ENCODE measurements at places on chromosomes 16 and 17.

- DNase-seq = no peak
Observed at GRCh38 chr17:66392783-66393437, 90.5 kb downstream of the PRKCA start.

DNA sequence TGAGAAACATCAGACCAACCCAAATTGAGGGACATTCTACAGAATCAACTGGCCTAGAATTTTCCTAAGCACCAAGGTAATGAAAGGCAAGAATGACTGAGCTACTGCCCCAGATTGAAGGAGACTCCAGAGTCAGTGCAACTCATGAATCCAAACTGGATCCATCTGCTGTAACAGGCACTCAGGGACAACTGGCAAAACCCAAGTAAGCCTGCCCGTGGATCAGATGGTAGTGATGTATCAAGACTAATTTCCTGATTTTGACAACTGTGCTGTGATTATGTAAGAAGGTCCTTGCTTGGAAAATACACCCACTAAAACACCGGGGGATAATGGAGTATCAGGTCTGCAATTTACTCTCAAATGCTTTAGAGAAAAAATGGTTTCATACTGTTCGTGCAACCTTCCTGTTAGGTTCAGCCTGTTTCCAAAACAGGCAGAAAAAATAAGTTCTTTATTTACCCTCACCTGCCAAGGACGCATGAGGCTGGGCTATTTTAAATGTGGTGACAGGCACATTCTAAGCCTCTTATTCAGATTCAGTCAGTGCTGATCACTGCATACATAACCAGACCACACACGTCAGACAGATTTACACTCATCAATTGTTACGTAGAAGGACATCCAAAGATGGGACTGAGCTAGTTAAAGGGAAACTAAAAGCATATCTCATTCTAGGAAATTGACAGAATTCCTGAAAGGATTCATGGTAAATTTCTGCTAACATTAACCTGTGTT lies 7.0 kb downstream of the MBTPS1 start:
- no peak for DNase-seq

- no peak for DNase-seq
Observed at GRCh38 chr16:79045191-79045590, 555.3 kb downstream of the MAF start.

DNA sequence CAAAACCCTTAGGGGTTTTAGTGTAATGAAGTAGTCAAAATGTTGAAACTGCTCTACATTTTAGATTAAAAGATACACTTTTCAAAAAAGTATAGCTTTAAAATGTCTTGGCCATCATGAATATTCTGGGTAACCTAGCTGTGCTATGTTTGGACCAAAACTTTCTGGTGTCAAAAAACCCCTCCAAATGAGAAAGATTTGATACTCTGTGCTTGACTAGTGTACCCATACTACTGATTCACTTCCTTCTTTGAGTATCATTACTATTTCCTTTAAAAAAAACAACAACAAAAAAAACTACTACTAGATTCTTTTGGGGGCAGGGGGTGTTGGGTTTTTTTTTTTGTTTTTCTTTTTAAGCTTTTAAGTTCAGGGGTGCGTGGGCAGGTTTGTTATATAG lies 37.3 kb downstream of the PTRH2 start:
- no peak for DNase-seq

DNA sequence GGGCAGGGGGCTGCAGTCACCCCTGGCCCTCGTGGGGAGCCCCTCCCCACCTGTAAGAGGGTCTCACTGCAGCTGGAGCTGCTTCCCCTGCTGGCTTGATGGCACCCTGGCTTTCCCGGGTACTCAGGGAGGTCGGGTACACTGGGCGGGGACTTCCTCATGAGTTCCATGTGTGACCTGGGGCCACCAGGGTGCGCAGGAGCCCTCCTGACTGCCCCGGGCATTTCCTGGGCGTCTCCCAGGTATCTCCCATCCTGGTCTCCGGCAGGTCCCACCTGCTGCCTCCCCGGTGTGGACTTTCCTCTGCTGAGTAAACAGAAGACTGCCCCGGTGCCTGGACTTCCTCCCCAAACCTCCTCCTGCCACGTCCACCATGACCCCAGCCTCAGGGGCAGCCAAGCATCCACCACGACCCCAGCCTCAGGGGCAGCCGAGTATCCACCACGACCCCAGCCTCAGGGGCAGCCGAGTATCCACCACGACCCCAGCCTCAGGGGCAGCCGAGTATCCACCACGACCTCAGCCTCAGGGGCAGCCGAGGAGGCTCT lies 40.9 kb downstream of the CBFA2T3 start:
- no peak for DNase-seq

- no peak for DNase-seq
Observed at GRCh38 chr16:73408311-73408710, 360.4 kb upstream of the ZFHX3 start.

DNA sequence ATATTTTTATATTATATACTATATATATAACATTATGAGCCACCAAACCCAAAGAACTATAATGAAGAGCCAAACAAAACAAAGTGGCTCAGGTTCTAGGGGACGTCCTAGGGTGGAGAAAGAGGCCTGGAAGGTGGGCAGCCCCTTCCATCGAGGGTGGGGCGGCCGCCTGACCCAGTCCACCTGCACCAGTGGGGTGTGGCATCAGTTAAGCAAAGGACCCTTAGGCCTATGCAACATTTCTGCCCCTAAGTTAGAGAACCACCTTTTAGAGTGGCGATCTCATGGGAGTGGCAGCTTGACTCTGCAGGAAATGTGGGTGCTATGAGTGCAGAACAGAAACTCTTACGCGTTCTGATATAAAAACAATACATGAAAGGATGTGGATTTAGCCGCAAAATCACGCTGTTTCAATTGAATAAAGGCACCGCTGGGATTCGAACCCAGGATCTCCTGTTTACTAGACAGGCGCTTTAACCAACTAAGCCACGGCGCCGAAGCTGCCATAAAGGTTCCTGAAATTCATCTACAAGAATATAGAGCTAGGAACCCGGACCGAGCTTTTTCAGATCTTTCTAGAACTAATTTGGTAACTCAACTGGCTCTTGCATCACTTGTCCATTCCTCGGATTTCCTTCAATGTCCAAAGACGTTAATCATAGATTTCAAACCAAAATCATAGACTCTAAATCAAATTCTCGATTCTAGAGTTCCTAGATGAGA lies 15.6 kb upstream of the AURKB start:
- DNase-seq = no peak

DNA sequence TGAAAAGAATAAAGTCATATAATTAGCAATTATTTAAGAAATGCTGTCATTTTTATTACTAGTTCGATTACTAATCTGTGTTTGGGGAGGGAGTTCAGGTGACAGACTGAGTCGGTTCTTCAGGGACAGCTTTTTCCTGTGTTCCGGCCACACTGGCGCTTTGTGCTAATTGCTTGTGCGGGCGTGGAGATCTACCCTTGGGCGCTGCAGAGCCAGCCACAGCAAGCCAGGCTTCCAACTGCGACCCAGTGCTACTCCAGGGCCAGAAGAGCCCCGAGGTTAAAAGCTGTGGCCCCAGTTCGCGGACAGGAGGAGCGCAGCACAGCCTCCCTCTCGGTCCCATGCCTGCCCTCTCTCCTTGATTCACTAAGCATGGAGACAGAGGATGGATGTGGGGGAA lies 6.5 kb upstream of the OR2C1 start:
- no peak for DNase-seq

- DNase-seq = no peak
Observed at GRCh38 chr16:29311461-29312344, 94.8 kb downstream of the NPIPB11 start.

- no peak for DNase-seq
Observed at GRCh38 chr17:689556-690275, 24.9 kb downstream of the VPS53 start.

DNA sequence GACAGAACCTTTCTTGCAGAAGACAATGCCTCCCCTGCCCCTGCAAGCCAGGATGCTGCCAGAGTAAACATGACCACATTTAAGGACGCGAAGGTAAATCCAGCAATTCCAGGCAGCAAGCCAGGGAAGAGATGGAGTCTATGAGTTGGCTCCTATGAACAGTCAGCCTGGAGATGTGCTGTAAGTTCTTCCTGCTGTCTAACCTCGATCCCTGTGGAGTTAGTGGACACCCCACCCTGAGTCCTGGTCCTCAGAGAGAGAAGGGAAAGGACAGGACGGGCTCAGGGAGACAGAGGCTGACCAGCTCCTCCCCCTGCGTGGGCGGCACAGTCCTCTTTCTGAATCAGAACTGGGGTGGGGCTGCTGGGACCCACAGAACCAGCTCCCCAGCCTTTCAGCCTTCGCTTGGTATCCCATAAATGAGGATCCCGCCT lies 24.9 kb downstream of the CDC42EP4 start:
- DNase-seq = no peak

DNA sequence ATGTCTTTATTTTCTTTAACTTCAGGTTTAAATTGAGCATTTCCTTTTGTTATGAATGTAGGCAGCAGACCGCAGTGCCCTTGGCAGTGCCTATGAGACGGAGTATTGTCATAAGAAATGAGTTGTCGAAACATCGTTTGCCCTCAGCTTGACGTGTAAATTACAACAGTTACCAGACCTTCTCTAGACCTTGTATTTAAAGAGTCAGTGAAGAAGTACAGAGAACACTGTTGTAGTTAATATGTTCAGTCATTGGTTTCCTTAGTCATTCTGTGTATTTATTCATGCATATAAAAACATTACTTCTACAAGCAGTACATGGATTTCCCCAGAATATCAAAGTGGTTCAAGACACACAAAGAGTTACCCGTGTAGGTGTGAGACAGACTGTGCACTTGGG lies 19.0 kb downstream of the IRF8 start:
- no peak for DNase-seq

- no peak for DNase-seq
Observed at GRCh38 chr17:37604556-37604955, 4.7 kb downstream of the SYNRG start.

GRCh38 chr16:6695666-6696065 lies 637.0 kb upstream of the RBFOX1 start:
- DNase-seq = no peak

DNA sequence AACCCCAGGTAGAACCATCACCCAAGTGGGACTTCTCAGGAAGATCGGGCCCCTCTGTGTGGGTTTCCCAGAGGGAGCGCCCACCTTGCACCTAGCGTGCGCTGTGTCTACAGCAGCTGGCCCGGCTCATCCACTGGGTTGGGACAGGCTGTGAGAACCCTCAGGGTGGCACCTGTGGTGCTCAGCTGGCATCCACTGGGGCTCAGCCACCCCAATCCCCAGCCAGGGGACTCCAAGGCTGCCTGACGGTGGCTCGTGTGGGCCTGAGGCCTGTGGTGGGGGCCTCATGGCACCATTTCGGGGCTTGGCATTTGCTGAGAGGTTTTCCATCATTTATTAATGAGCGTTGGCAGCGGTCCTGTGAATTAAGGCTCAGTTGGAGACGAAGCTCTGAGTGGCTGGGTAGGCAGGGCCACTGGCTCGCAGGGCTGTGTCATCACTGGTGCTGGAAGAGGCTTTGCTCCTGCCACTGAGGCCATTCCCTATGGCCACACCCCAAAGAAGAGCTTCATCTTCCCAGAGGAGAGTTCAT lies 28.5 kb downstream of the CACNG4 start:
- DNase-seq = no peak

DNA sequence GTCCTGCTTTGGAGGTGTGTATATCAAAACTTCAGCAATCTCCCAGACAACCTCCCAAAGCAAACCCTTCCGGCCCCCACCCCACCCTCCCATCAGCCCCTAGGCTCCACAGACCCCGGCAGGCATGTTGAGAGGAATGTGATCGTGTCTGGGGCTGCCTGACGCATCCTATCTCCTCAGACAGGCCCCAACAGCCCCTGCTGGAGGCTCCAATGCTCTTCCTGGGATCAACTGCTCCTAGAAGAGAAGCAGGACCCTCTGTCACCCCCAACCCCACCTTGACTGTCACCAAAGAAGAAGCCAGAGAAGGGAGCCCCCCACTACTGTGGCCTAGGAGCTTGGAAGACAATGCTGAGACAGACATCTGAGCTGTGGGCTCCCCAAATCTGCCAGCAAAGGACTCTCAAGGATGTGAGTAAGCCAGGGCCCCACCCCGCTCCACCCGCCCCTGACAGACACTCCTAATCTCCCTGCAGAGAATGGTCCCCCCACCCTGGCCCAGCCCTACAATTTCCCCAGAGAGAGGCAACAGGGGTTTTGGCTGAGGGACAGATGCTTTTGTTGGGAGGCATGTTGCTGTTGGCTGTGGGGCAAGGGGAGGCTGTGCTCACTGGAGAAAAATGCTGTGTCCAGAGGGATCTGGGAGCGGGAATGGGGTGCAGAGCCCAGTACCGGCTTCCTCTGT lies 1.6 kb upstream of the KRT14 start:
- DNase-seq = no peak

GRCh38 chr16:57469917-57470470 lies 7.5 kb downstream of the POLR2C start:
- DNase-seq = no peak

GRCh38 chr16:63216696-63217423 lies 1180.6 kb upstream of the CDH8 start:
- no peak for DNase-seq

- DNase-seq = no peak
Observed at GRCh38 chr17:21177854-21178600, 35.9 kb downstream of the TMEM11 start.

DNA sequence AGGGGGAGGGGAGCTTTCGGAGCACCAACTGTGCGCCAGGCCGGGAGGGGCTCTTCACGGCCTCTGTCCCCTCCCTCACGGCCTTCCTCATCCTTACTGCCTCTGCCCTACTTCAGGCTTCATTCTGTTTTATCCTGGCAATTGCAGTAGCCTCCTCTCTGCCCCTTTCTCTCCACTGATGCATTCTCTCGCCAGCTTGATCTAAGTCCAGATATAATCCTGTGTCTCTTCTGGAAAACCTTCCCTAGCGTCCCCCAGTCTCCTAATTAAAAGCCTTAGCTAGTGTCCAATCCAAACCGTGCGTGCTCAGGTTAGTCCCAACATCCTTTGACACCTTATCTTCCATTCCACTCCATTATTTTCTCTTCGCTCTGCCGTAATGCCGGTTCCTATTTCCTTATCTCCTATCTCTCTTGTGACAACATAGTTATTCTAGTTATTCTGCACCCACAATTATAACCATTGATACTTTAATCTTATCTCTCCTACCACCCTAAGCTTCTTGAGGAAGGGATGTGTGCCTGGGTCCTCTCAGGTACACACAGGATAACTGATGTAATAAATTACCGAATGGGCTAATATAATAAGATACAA lies 869 bp downstream of the ZNF48 start:
- no peak for DNase-seq

DNA sequence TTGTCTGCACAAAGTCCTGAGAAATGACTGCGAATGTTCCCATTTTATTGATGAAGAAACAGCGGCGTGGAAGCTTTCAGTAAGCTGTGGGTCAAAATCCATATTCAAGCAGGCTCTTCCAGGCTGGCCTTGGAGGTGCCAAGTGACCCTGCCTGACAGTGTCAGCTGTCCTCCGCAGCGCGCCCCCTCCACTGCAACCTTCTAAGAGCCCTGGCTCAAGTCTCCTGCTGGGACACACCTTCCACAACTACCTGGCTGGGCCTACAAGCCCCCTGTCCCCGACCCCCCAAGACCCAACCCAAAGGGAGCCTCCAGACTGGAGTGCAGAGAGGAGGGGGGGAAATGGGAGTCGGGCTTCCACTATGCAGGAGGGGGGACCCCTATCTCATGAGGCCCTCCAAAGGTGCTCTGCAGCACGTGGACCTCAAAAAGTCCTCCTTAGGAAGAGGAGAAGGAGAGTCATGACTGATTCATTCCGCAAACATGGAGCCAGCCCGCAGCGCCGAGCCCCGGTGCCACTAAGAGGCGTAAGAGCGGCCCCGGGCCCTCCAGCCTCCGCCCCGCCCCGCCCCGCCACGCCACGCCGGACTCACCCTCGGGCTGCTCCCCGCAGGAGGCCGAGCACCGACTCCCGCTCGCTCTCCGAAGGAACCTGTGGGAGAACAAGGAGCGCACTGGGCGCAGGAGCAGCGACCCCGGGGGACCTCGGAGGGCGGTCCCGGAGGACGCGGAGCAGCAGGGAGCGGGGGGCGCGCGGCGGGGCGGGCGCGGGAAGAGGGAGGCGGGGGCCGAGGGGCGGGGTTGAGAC lies 574 bp downstream of the MPP3 start:
- no peak for DNase-seq

Data from activated CD8-positive, alpha-beta memory T cell treated with anti-CD3 and anti-CD28 coated beads for 1 hour (primary cell).